ENCODE measurements at places on chromosomes 4 and X.

- no peak for DNase-seq
These were observed 804.7 kb upstream of the NDST4 start for GRCh38 chr4:115918149-115918548.

DNA sequence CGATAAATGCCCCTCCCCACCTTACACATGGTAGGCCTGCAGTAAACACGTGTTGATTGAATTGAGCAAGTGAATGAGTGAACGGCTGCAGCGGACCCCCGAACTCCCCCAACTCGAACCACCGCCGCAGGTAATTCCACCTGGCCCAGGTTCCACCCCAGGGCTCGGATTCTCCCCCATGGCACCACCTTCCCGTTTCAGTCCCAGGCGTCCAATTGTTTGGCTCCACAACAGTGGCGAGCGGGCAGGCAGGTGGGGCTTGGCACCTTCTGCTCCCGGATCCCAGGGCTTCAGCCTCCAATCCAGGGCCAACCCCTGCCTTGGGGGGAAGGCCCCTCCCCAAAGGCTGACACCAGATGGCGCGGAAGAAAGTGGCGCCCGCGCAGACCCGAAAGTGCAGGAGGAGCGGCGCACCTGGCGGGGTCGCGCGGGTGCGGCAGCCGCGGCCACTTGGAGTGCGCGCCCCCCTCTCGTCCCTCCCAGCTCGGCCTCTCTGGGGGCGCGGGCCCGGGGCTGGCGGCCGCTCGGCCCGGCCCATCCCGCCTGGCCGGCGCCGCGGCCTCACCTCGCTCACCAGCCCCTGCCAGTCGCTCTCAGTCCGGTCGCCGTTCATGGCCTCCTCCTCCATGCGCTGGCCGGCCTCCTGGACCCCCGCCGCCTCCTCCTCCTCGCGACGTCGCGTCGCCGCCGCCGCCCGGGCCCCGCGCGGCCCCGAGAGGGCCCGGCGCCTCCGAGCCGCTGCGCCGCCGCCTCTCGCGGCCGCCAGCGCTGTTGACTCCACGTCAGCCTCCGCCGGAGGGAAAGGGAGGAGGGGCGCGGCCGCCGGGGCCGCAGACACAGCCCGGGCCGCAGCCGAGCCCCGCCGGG, at the start of gene CCDC149:
CCDC149 (minus strand) TSS at position 791 of the 867 bp plus-strand sequence; CDS start at position 613, 178 bp downstream.
- peak; percentile 56 for DNase-seq

GRCh38 chrX:142251202-142251601, 46.1 kb upstream of the MAGEC2 start:
- DNase-seq: no peak

DNA sequence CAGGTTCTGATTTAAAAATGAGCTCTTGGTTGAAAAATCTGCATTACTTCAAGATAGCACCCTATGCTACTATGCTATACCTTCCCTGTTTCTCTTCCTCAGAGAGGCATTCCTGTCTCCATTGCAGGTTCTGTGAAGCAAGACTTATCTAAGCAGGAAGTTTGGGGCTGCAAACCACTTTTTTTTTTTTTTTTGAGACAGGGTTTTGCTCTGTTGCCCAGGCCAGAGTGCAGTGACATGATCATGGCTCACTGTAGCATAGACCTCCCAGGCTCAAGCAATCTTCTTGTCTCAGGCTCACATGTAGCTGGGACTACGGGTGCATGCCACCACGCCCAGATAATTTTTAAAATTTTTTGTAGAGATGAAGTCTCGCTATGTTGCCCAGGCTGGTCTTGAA, 4.0 kb upstream of the CCNG2 start:
- DNase-seq: no peak

GRCh38 chr4:175875993-175876771, 64.1 kb upstream of the GPM6A start:
- DNase-seq: no peak

All from globus pallidus (tissue), 1 donor.